ENCODE measurements at places on chromosomes 13 and 19. TPM values are rescaled to one million over a fixed set of nuclear protein-coding genes. Genes with fewer than 3 reads are reported as not detected.
A peak's percentile ranks its signal among the peaks of the same experiment; 100 is the strongest.

DNA sequence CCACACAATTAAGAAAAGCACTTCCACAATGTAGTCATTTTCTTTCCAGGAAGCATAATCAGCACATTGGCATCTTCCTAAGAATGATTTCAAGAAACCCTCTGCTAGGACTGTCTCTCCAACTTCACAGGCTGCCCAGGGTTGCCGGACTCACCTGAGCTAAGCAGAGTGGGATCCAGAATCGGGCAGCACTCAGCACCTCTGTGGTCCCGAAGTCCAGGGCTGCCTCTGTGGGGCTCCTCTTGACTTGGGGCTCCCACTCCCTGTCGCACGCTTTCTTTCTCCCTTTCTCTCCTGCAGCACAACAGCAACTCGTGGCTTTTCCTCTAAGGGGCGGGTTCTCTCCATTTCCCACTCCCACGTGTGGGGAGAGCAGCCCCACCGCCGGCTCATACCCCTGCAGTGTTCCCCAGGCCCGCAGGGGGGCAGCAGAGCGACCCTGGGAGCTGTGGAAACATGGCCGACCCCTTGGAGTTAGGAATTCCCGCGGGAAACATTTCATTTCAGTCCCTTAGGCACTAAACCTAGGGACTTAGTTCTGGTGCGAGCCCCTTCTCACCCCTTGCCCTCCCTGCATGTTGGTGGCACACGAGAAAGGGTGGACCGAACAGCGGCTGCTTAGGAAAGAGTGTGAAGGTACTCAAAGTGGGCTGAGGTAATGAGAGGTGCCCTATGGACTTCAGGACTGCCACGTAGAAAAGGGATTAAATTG is at the start of gene TMEM272:
Gene TMEM272, minus strand, starts transcription at position 316 of the 712 bp plus-strand sequence. CDS start 6,647 bp downstream, outside the sequence.
- peak; percentile 52 for DNase-seq

ONECUT3 gene
- not detected for total RNA-seq

DNA sequence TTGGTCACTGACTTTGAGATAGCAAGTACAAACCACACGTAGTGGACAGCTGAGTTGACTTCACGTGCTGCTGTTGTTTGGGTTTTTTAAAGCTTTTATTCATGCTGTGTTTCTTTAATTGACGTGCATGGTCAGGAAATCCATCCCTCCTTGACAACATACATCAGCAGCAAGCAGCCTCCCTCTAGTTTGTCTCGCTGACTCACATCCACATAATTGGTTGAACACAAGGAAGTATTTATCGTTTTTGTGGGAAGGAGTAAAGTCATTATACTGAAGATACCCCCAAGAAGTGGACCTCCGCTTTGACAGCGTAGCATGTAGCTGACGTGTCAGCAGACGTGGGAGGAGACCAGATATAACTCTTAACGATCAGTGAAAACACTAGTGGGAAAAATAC is 355.8 kb downstream of the MYO16 start:
- no peak for DNase-seq

- no peak for DNase-seq
Observed at GRCh38 chr13:103931885-103932284, 865.7 kb upstream of the SLC10A2 start.

ZNF543 gene
- 3.5 TPM for total RNA-seq

- no peak for DNase-seq
Observed at GRCh38 chr13:90331974-90332373, 1015.5 kb upstream of the MIR17HG start.

CYP4F2 gene
- total RNA-seq: not detected

ALOX5AP gene
- 8.4 TPM for total RNA-seq

GRCh38 chr13:110757296-110757695 is 43.8 kb downstream of the ING1 start:
- DNase-seq: no peak
